ENCODE measurements at places on chromosomes 13 and 19.

- no peak for DNase-seq
These were observed 116.1 kb downstream of the STARD13 start for GRCh38 chr13:33169273-33169980.

- peak; percentile 71 for DNase-seq
These were observed 608 bp downstream of the CNN2 start for GRCh38 chr19:1026783-1027649.

DNA sequence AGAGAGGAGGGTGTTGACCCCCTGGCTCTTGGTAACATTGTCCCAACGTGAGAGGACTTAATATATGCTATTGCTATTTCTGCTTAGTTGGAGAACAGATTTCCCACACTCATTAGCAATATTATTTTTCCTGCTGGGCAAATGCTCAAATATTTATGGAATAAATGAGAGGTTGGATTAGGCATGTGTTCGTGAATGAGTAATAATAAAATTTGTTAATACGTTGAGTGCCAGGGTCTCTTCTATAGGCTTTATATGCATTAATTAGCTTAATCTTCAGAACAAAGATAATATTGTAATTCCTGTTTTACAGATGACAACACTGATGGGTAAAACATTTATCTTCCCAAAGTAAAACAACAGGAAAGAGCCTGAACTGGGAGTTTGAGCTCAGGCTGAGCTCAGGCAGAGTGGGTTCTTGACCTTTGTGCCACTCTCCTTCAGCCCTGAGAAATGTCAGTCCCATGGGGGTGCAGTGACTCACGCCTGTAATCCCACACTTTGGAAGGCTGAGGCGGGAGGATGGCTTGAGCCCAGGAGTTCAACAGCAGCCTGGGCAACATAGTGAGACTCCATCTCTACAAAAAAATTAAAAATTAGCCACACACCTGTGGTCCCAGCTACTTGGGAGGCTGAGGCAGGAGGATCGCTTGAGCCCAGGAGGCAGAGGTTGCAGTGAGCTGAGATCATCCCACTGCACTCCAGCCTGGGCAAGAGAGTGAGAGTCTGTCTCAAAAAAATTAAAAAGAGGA is 1.2 kb downstream of the ZNF233 start:
- no peak for DNase-seq

DNA sequence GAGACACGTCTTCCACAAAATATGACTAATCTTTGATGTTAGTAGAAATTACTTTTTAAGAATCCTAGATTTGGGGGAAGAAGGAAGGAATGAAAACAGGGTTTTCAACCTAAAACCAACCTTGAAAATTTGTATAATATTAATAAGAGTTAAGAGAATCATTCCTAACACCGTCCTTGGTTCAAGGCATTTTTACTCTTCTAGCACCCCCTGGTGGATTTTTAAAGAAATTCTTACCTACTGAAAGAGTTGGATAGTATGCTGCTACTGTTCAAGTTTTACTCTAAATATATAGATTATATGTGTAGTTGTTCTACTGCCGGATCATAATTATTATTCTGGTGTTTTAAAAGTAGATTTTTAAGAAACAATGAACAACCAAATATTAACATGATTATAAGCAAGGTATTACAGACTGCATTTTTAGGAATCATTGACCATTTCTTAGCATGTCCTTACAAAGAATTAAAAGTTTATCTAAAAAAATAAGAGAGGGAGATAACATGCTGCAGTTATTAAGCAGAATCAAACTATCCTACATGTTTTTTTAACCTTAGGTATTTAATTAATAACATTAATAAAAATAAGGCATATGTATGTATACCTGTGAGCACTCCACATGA is 7.4 kb upstream of the SLITRK6 start:
- no peak for DNase-seq

GRCh38 chr19:40633207-40633606 is 32.0 kb downstream of the LTBP4 start:
- no peak for DNase-seq

GRCh38 chr19:38318660-38319059 is 985 bp upstream of the KCNK6 start:
- no peak for DNase-seq

Measured in thyroid gland (tissue), 4 donors.